Activated T-cell treated with anti-CD3 and anti-CD28 coated beads for 48 hours (primary cell): ENCODE measurements at places on chromosomes 12 and 14.

- DNase-seq: no peak
These were observed 55.7 kb downstream of the EID3 start for GRCh38 chr12:104359216-104359615.

DNA sequence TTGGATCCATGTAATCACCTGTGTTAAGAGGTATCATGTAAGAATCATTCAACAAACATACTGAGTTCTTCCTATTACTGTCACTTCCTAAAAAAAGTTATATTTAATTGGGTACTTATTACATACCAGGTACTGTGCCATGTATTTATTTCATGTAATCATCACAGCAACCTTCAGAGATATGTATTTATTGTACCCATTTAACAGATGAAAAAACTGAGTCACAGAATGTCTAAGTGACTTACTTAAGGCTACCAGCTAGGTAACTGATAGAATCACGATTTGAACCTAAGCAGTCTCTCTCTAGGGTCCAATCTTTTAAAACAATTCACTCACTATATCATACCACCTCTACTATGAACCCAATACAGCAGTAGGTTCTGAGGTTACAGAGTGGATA, 2.0 kb downstream of the PSME2 start:
- DNase-seq: no peak

DNA sequence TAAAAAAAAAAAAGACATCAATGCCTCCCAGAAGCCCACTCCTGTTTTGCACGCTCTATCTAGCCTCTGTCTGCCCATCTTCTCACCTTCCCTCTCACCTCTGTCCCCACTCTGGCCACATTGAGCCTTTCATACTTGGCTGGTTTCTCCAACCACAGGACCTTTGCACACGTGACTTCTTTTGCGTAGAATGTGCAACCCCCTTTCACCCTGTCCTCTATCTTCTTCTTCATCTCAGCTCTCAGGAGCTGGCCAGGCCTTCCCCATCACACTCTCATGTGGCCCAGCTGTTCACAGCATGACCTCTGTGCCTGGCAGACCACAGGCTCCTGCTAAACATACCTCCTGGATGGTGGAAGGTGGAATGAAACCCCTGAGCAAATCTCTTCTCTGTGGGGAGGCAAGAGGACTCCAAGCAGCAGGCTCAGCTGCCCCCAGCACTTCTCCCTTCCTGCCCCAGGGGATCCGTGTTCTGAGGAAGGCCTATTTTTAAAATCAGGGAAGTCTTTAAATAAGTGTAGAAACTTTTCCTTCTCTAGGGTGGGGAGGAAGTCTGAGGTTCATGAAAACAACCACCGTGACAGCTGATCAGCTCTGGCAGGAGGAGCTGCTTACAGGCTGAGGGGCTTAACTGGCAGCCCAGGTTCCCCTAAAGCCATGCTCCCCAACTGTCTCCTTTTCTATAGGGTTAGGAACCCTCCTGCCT, 11.6 kb downstream of the HVCN1 start:
- DNase-seq: no peak

- no peak for DNase-seq
These were observed 8.6 kb downstream of the ISCU start for GRCh38 chr12:108570743-108571608.

DNA sequence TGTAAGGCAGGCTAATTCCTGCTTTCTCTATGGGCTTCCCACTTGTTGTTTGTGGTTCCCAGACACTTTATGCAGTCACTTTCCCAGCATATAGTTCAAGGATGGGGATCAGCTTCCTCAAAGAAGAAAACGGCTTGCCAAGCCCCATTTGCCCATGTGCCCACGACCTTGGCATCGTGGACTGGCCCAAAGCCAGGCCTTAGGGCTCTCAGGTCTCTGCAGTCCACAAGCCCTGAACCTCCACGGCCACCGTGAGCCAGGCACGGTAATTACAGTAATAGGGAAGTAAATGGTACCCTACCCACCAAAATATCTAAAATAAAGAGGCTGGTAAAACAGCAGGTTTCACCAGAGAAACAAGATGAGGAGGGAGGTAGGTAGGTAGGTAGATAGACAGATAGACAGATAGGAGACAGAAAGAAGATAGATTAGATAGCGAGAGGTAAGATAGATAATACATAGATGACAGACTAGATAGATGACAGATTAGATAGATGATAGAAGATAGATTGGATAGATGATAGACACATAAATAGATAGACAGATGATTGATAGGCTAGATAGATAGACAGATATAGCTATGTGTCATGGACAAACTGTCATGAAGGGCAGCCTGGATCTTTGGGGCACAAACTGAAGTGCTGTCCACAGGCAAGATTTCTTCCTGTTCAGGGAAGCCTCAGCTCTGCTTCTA, 163.1 kb downstream of the SLC15A4 start:
- DNase-seq: no peak
